GM13976 (cell line): ENCODE measurements at places on chromosomes 3 and 15.

DNA sequence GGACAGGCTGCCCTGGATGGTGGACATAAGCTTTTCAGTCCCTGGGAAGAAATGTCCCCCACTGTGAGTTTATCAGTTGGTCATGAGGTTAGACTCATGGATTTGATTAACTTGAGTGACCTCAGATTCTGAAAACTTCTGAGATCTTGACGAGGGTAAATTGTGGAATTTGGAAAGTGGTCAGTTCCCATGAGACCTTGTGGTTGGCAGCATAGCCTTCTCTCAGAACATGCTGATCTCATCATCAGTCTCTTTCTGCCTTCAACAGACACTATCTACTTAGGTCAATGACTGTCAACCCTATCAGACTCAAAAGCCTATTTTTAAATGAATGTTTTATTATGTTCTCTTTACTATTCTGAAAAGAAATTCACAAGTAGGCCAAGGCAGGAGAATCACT is 45.6 kb upstream of the NDUFB4 start:
- DNase-seq: no peak

DNA sequence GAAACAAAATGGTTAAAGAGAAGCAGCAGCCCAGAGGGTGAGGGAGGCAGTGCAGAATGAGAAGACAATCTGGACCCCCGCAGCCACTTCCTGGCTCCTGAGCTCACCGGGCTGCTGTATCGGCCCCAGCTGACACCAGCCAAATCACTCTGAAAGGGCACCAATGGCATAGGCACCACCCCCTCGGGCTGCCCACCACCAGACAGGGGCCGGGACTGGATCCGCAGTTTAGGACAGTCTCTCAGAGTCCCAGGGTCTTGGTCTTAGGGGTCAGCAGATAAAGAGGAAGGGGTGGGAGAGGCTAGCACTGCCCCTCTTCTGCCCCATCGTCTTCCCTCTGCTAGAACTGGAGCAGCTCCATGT is 17.9 kb upstream of the EHD4 start:
- DNase-seq: no peak

GRCh38 chr15:68492855-68493254 is 60.9 kb upstream of the ITGA11 start:
- no peak for DNase-seq

- DNase-seq: no peak
Observed at GRCh38 chr15:100833417-100834389, 45.9 kb upstream of the ALDH1A3 start.

DNA sequence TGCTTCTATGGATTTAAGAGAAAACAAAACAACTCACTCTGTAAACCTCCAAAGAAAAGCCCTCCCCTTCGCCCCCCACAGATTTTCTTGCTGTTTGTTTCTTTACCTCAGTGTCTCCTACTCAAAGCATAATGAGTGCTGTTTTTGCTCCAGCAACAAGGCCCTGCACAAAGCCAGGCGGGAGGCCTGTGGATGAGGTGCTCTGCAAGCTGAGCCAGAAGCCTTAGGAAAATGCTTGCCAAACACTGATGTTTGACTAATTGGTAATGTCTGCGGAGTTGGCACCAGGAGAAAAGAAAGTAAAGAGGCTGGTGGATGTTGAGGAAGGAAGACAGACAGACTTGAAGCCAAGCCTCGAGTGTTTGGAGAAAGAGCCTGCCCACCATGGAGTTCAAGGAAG is 99.7 kb downstream of the RARB start:
- no peak for DNase-seq

GRCh38 chr3:42608581-42608980 is 8.1 kb downstream of the NKTR start:
- no peak for DNase-seq

DNA sequence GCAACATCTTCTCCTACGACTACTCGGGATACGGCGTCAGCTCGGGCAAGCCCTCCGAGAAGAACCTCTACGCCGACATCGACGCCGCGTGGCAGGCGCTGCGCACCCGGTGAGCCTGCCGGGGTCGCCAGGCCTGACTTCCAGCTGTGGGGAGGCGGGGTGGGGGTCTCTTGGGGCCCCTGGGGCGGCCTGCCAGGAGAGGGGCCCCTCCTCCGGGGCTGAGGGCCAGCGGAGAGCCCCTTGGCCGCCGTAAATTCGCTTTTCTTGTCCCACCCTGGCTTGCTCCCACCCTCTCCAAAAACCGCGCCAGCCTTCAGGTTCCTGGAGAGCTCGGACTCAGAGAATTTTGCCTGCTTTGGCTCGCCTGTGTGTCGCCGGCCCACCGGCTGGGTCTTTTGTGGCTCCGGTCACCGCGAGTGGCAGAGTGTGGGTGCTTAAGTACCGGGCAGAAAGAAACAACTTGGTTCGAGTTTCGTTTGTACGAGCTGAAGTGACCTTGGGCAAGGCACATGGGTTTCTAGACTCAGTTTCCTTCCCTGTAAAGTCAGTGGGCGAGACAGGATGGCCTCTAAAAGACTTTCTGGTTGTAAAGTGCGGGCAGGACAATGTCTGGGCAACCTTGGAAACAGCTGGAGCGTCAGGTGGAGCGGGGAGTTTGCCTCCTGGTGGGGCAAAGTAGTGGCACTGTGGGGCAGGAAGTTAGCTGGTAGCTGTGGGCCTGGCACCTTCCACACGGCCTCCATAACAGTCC is 976 bp downstream of the ABHD17C start:
- DNase-seq: no peak

DNA sequence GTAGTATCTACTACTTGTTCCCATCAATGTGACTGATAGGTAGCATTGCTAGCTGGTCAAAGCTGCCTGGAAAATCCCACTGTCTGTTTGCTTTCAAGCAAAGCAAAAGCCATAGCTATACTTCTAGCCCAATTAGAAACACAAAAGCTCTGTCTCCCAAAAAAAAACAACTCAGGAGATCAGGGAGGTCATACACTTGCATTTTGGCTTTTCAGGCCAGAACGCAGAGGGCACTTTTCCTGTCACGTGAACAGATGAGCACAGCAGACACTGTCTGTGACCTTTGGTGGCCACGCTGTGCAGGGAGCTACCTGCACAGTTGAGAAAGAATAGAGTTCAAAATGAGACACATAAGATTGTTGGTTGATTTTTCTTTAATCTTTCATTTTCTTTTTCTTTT is 441.7 kb upstream of the PDZRN3 start:
- no peak for DNase-seq

- DNase-seq: peak; percentile 64
Observed at GRCh38 chr15:66703540-66703941, 1.5 kb downstream of the SMAD6 start.

- peak; percentile 55 for DNase-seq
Observed at GRCh38 chr15:79978655-79979514, 7.9 kb upstream of the BCL2A1 start.

DNA sequence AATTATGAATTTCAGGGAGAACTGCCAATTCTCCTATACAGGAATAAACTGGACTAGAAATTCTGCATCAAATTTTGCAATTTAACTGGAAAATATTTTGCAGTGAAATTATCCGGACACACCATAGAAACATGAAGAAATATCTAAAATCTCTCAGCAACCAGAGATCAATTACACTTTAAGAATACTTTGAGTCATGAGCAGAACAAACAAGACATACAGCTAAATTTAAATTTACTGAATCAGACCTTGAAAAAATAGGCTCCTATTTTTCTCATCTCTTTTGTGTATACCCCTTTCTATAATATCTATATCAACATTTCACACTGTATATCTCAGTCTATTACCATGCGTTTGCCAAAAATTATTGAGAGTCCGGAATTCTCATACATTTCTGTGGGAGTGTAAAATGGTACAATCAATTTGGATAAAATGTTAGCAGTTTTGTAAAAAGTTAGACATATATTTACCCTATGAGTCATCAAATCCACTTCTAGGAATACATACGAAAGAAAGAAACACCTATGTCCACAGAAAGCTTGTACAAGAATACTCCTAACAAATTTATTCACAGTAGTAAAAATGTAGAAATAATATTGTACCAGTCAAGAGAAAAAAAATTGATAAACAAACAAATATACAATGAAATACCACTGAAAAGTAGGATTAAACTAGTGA is 593.1 kb upstream of the NECTIN3 start:
- no peak for DNase-seq

- no peak for DNase-seq
Observed at GRCh38 chr3:127039719-127040118, 56.8 kb downstream of the PLXNA1 start.

GRCh38 chr15:39472621-39473297 is 108.1 kb upstream of the THBS1 start:
- DNase-seq: no peak

DNA sequence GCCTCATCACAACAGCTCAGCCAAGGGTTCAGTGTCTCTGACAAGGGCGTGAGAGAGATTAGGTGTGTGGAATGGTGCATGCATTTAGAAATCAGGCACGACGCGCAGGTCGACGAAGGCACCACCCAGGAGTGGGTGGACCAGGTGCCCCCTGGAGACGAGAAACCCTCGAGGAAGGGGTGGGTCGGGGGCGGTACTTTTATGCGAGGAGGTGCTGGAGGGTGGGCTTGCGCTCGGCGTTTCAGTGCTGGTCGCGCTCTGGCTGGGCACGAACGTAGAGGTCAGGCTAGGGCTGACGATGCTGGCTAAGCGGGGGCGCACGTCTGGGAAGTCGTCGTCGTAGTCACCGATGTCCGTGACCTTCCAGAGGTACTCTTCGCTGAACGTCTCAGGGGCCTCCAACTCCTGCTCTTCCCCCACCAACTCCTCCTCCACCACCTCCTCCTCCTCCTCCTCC is 393 bp downstream of the ERICH6 start:
- DNase-seq: peak; percentile 60
